ENCODE measurements at places on chromosomes 3 and 15. TPM values are rescaled to one million over a fixed set of nuclear protein-coding genes. Genes with fewer than 3 reads are reported as not detected.

Gene IGDCC3
- total RNA-seq: 0.27 TPM

Gene CPNE9
- total RNA-seq: not detected

Gene CLEC3B
- 78.4 TPM for total RNA-seq

Gene PXYLP1
- 10.7 TPM for total RNA-seq

Gene GAP43
- not detected for total RNA-seq

Gene ECE2
- total RNA-seq: not detected

Gene FBXO40
- not detected for total RNA-seq

Gene SETMAR
- total RNA-seq: 36.7 TPM

Gene AGBL1
- total RNA-seq: not detected

Gene LAMB2
- total RNA-seq: 548 TPM

Gene MME
- total RNA-seq: 6.4 TPM

Gene VEPH1
- total RNA-seq: 3.1 TPM

Gene ADAMTS9
- 142 TPM for total RNA-seq

Gene MNS1
- 0.78 TPM for total RNA-seq

Gene IL20RB
- 1.6 TPM for total RNA-seq
